ENCODE measurements at places on chromosomes 4 and X. TPM values are rescaled to one million over a fixed set of nuclear protein-coding genes. Genes with fewer than 3 reads are reported as not detected.

DNA sequence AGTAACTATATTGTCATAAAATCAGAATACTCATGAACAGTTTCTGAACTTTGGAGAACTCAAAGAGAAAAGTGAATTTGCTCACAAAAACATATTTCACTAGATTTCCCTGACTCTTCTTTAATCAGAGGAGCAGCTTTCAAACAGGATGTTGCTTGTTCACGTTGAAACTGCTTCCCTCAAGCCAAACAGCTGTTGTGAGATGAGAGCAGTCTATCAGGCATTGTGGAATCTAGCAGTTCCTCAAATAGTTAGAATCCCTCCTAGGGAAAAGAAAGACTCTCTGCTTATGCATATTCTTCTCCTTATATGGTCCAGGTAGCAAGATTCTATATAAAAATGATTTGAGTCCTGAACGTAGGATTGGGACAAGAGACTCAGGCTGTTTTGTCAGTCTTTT lies 1012.1 kb downstream of the FAM133A start:
- DNase-seq, result no peak

- DNase-seq, result no peak
These were observed 108.6 kb downstream of the TNIP2 start for GRCh38 chr4:2647403-2648158.

DNA sequence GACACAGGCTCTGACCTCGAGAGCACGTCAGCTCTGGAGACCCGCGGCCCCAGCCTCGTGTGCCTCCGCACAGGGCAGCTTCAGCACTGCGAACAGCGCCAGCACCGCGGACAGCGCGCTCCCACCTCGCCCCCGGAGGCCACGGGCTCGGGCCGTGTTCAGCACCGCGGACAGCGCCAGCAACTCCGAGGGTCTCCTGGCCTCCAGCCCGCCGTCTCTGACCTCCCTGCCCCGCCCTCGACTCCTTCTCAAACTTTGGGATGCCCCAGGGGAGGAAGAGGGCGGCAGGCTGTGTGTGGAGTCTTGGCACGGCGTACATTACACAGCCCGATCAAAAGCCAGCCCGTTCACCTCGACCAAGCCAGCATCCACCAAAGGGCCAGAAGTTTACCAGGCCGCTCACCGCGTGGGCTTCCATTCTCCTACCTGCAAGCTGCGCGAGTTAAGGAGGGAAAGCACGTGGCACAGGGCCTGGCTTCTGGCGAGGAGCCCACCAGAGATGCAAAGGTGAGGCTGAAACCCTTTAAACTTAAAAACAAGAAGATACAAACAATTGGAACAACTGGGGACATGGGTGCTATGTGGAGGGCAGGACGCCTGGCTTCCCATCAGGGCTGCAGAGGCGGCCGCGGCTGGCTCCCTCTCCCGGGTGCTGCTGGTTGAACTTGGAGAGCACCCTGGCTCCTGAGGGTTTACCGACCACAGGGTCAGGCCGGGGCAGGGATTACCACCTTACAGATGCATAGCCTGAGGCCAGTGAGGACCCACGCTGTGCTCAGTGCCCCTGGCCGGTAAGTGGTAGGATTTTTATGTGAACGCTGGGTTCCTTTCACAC lies 4.5 kb upstream of the NKX1-1 start:
- DNase-seq, result peak; percentile 39

GRCh38 chrX:94454606-94455005 lies 780.6 kb downstream of the FAM133A start:
- DNase-seq, result no peak

DNA sequence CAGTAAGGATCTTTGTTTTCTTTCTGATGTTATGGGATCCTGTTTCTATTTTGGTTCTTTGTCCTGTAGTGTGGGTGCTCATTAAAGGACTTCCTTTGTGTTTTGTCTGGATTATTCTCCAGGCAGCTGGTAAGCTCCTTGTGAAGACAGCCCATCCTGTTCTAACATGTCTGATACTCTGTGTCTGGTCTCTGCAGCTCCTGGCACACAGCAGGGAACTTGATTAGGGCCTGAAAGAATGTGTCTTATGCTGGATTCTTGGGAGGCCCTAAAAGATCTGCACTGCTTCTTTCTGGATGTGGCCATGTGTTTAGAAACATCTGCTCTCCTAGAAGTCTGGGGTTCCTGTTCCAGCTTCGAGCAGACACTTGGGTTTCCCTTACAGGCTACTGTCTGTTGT lies 38.1 kb upstream of the ATXN3L start:
- no peak for DNase-seq

GRCh38 chrX:18721683-18722499 lies 14.4 kb downstream of the PPEF1 start:
- no peak for DNase-seq

DNA sequence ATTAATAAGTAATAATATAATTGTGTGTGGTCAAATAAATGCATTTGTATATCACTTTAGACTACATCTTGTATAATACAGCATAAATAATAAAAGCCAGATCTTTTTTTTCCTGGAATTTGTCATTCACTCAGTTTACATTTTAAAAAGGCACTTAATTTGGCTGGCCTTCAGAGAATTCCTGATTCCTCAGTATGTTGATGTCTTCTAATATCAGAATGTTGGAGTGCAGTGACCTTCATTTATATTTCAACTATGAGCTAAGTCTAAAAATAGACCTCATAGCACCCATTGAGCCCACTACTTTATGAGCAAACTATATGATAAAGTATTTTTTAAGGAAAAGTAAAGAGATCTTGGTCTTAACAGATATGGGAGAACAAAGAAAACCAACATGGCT lies 27.8 kb downstream of the ZNF330 start:
- no peak for DNase-seq

DNA sequence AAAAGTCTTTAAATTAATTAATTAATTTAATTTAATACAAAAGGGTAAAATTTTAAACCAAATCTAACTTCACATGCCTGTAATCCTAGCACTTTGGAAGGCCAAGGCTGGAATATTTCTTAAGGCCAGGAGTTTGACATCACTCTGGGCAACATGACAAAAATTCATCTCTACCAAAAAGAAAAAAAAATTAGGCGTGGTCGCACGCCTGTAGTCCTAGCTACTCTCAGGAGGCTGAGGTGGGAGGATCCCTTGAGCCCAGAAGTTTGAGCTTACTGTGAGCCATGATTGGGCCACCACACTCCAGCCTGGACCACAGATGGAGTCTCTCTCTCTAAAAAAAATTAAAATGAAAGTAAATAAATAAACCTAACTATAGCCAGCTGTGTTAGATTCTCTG lies 39.2 kb upstream of the ANTXR2 start:
- no peak for DNase-seq

- DNase-seq, result no peak
These were observed 986 bp downstream of the HDAC6 start for GRCh38 chrX:48802905-48803200.

GRCh38 chr4:74632634-74633033 lies 161.7 kb downstream of the BTC start:
- DNase-seq, result peak; percentile 64

DNA sequence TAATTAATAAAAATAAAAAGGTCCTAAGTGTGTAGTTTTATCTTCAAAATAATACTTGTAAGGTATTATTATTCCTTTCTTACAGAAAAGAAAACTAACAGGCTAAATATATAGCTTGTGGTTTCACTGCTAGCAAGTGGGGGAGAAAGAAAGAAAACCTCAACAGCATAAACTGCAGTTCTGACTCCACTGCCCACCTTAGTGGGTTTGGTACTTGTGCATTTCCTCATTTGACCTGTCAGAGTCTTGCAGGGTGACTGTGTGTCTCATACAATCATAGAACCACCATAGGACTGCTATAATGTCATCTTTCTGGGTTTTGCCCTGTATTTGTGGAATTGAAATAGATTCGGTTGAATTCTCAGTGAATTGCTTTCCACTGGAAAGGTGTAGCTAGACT lies 94.7 kb upstream of the PUDP start:
- DNase-seq, result no peak

DNA sequence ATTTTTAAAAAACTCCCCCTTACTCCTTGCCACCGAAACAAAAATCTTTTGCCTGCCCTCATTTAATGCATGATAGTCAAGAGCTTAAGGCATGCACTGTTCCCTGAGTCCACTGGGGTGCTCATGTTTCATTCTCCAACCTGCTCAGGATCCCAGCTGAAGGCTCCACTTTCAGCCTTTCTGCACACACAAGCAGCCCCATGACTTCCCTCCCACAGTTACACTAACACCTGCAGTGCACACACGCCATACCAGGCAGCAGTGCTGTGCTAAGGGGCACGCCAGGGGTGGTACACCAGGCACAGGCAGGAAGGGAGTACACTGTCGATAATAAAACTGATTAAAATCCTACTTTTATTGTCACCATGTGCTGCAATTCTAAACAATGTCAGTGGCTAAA lies 385.2 kb downstream of the BMPR1B start:
- DNase-seq, result no peak

GRCh38 chr4:47686294-47686872 lies 151.5 kb downstream of the CORIN start:
- DNase-seq, result peak; percentile 48

GRCh38 chr4:75338352-75338880 lies 175.8 kb downstream of the RCHY1 start:
- no peak for DNase-seq

DNA sequence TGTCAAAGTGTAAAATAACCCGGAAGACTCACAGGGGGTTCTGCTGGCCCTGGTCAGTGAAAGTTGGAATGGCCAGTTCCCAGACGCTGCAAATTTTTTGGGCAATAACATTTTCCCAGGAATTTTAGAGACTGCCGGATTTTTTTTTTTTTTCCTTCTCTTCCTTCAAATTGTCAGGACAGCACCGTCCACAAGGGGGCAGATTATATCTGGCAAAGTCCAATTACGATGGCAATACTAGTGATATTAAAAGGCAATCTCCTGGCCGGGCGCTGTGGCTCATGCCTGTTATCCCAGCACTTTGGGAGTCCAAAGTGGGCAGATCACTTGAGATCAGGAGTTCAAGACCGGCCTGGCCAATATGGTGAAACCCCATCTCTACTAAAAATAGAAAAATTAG lies 20.5 kb downstream of the SLC25A5 start:
- DNase-seq, result peak; percentile 58

- peak; percentile 45 for DNase-seq
These were observed 250.7 kb downstream of the NAP1L3 start for GRCh38 chrX:93422693-93423092.

GRCh38 chr4:19224820-19225219 lies 1026.9 kb upstream of the SLIT2 start:
- DNase-seq, result peak; percentile 14

DNA sequence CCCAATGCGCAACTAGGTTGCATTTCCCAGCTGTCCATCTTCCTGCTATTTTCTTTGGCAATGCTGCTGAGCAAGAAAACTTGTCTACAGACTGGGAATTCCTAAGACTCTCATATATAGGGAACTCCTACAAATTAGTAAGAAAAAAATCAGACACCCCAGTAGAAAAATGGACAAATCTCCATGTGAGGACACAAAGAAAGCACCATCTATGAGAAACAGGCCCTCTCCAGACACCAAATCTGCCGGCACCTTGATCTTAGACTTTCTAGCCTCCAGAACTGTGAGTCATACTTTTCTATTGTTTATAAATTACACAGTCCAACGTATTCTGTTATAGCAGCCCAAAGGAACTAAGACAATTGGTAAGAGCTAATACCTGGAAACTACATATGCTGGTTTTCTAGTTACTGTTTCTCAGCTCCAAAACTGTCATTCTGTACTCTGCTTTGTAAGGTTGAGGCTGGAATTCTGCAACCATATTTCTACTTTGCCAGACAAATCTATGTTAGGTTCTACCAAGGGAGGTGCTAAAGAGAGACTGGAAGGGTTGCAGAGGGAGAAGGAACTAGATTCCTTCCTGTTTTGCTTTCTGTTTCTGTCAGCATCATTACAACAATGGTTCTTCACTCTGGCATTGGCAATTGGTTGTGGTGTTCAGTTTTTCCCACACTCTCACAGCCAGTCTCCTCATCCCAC lies 35.7 kb upstream of the FAM241A start:
- DNase-seq, result no peak

DNA sequence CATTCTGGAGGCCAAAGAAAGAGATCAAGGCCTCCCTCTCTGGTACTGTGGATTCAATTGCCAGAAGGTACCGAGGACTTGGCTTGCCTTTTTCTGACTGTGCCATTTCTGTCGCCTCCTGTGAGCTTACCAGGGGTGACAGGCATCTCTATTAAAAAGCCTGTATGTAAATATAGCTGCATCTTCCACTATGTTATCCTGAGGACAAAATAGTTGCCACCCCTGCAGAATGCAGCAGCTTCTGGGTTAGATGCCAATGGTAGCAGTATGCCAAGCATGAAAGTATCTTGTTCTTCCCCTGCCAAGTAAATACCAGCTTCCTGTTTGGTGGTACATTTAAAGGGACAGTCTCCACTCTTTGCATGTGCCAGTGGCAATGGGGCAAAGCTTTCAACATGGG lies 10.7 kb downstream of the TRPC5OS start:
- DNase-seq, result no peak

MORC4 gene
- total RNA-seq, result 32.7 TPM

GLRA2 gene
- not detected for total RNA-seq

GAK gene
- 67.2 TPM for total RNA-seq

TMSB15A gene
- not detected for total RNA-seq

REELD1 gene
- total RNA-seq, result not detected

DAPP1 gene
- not detected for total RNA-seq

WNK3 gene
- 0.67 TPM for total RNA-seq

PSAPL1 gene
- total RNA-seq, result not detected

ARHGAP36 gene
- total RNA-seq, result not detected

HPSE gene
- total RNA-seq, result 4.8 TPM

NEXMIF gene
- 0.35 TPM for total RNA-seq

RS1 gene
- not detected for total RNA-seq
